Thoracic aorta endothelial cell (primary cell): ENCODE measurements at places on chromosomes 7 and 10. TPM values are rescaled to one million over a fixed set of nuclear protein-coding genes. Genes with fewer than 3 reads are reported as not detected.

The SORCS3 gene
- total RNA-seq, result not detected in 2 replicates

The CYP17A1 gene
- total RNA-seq, result not detected in 2 replicates

The SMARCD3 gene
- 5.6 and 5.8 TPM in 2 replicates for total RNA-seq

The ICA1 gene
- 37.2 and 45.6 TPM in 2 replicates for total RNA-seq

The C10orf95 gene
- 0.13 and 0.29 TPM in 2 replicates for total RNA-seq

The ANXA8 gene
- not detected in 2 replicates for total RNA-seq

The DYDC1 gene
- total RNA-seq, result not detected in 2 replicates

The CFAP46 gene
- total RNA-seq, result 1.7 and 2.4 TPM in 2 replicates

The ATXN7L1 gene
- total RNA-seq, result 10.0 and 11.0 TPM in 2 replicates

The CALML5 gene
- not detected in 2 replicates for total RNA-seq

The ASAH2 gene
- total RNA-seq, result 0.27 and 0.43 TPM in 2 replicates

The FAM25A gene
- not detected in 2 replicates for total RNA-seq

The ZNF273 gene
- total RNA-seq, result 4.4 and 5.2 TPM in 2 replicates

The HOXA5 gene
- total RNA-seq, result 1.3 and 12.7 TPM in 2 replicates

The GBX1 gene
- total RNA-seq, result not detected in 2 replicates

The ZPBP gene
- total RNA-seq, result not detected in 2 replicates

The TFR2 gene
- 0.27 and 0.43 TPM in 2 replicates for total RNA-seq

The LAMB1 gene
- 673 and 715 TPM in 2 replicates for total RNA-seq

The VAX1 gene
- total RNA-seq, result not detected in 2 replicates

The TBC1D12 gene
- total RNA-seq, result 16.8 and 18.9 TPM in 2 replicates

The UTF1 gene
- total RNA-seq, result not detected in 2 replicates

The ADRB1 gene
- total RNA-seq, result under 0.01 TPM in 1 of 2 replicates, not detected in the other

The MYL10 gene
- not detected in 2 replicates for total RNA-seq

The HKDC1 gene
- 0.93 TPM in 1 of 2 replicates, not detected in the other for total RNA-seq

The NUTM2E gene
- total RNA-seq, result not detected in 2 replicates

The EVX1 gene
- total RNA-seq, result not detected in 2 replicates

The CRHR2 gene
- not detected in 2 replicates for total RNA-seq

The GDF10 gene
- total RNA-seq, result not detected in 2 replicates

The SP8 gene
- not detected in 2 replicates for total RNA-seq

The COBL gene
- not detected in 2 replicates for total RNA-seq

The ELOVL3 gene
- not detected in 2 replicates for total RNA-seq

The SLC39A12 gene
- not detected in 2 replicates for total RNA-seq

The MBL2 gene
- not detected in 2 replicates for total RNA-seq

The HIP1 gene
- 20.7 and 43.2 TPM in 2 replicates for total RNA-seq

The C7orf57 gene
- 0.07 TPM in 1 of 2 replicates, not detected in the other for total RNA-seq

The SPDYE6 gene
- not detected in 2 replicates for total RNA-seq

The ASB15 gene
- not detected in 2 replicates for total RNA-seq

The CELF2 gene
- total RNA-seq, result 19.5 and 27.5 TPM in 2 replicates

The ACSM6 gene
- total RNA-seq, result not detected in 2 replicates

The GRM8 gene
- total RNA-seq, result not detected in 2 replicates

The ZNF853 gene
- 0.13 and 0.14 TPM in 2 replicates for total RNA-seq

The RET gene
- total RNA-seq, result 0.07 and 0.27 TPM in 2 replicates

The FEZF1 gene
- not detected in 2 replicates for total RNA-seq

The ZFYVE27 gene
- total RNA-seq, result 17.2 and 17.8 TPM in 2 replicates

The MBLAC1 gene
- total RNA-seq, result 1.3 and 1.9 TPM in 2 replicates
